ENCODE measurements at places on chromosomes 4 and X. TPM values are rescaled to one million over a fixed set of nuclear protein-coding genes. Genes with fewer than 3 reads are reported as not detected.

The LUZP4 gene
- total RNA-seq, result not detected

GRCh38 chr4:104577405-104577804 is 82.7 kb upstream of the CXXC4 start:
- DNase-seq, result no peak

GRCh38 chr4:1579001-1579900 is 104.9 kb downstream of the FAM53A start:
- DNase-seq, result no peak

DNA sequence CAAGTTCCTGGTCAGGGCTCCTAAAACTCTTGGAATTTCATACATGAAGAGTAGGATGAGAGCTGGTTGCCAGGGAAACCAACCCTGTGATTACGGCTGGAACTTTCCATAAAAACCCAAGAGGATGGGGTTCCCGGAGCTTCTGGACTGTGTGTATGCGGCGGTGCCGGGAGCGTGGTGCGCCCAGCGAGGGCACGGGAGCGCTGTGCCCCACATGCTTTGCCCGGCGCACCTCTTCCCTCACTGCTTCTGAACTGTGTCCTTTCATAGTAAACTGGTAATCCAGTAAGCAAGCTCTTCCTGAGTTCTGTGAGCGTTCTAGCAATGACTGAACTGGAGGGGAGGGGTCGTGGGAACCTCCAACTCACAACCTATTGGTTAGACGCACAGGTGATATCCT is 152.6 kb downstream of the AFAP1 start:
- DNase-seq, result no peak

The GPM6B gene
- not detected for total RNA-seq

GRCh38 chr4:41442810-41443209 is 95.1 kb upstream of the LIMCH1 start:
- DNase-seq, result no peak
